ENCODE measurements at places on chromosomes 7 and 10. TPM values are rescaled to one million over a fixed set of nuclear protein-coding genes. Genes with fewer than 3 reads are reported as not detected.

- DNase-seq = no peak
Observed at GRCh38 chr10:86938260-86938659, 19.2 kb downstream of the MMRN2 start.

GRCh38 chr7:4815121-4815520 lies 39.7 kb downstream of the AP5Z1 start:
- no peak for DNase-seq

- DNase-seq = no peak
Observed at GRCh38 chr10:79191951-79192676, 123.3 kb downstream of the ZMIZ1 start.

DNA sequence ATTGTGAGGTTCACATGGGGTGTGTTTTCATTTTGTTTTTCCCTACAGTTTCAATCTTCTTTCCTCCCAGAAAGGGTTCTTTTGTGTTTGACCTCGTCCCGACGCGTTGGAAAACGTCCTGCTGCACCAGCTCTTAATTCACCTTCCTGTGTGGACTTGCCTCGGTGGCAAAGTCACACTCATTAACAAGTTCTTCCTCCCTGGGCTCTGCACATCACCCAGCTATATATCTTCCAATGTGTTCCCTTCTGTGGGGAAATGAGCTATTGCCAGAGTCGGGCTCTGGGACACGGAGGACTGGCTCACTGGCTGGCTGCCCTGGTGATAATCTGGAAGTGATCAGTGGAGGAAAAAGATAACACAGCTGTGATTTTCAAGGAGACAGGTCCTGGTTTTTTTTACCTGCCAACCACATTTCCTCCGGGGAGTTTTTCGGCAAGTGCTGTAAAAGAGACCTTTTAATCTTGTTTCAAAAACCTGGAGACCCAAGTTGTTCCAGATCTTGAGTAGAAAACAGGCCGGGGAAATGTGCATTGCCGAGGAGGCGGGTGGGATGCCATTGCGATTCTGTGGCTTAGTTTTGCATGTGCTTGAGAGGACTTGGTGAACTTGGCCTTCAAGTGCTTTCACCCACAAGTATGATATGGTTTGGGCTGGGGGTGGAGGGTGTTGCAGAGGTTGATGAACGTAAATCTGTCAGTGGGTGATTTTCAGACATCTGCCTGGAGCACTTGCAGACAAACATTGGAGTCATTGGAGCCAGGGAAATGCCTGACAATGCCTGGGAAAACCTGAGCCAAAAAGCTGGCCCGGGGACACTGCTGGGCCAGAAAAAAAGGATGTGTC lies 96.5 kb upstream of the CREB5 start:
- DNase-seq = peak; percentile 44

- no peak for DNase-seq
Observed at GRCh38 chr7:92276460-92276864, 30.7 kb downstream of the ANKIB1 start.

DNA sequence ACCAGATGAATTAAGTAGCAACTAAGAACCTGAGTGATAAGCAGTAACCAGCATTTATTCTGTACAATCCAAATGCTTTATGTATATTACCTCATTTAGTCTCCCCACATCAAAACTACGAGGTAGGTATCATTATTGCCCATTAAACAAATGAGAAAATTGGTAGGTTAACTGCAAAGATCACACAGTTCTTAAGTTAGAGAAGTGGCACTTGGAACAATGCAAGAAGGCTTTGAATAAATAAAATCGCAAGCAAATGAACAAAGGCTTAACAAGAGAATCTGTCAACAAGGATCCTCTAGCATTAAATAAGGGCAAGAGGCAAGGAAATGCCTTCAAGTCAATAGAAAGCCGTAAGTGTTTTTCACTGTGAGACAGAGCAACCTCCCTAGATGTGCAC lies 70.2 kb downstream of the USP6NL start:
- DNase-seq = no peak

GRCh38 chr10:48501226-48501625 lies 103.6 kb downstream of the ARHGAP22 start:
- no peak for DNase-seq

DNA sequence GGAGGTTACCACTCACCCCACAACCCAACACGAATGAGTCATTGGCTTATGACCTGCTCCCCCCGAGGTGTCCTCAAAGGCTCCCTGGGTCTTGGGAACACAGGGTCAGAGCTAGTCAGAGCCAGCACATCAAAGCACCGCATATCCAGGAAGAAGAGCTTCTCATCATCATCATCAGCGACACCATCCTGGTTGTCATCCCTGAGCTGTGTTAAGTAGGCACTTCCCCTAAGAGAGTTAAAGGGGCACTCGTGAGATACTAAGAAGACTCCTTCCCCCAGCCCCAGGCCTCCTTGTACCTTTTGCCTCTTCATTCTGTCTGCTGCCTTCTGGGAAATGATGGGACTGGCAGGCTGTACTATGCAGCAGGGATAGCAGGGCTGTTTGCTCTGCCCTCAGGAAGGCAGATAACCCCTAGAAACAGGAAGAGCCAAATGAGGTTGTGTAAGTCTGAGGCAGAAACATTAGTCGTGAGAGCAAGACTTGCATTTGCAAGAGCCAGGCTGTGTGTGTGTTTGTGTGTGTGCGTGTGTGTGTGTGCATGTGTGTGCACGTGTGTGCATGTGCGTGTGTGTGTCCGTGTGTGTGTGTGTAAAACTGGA lies 11.1 kb upstream of the CPA1 start:
- peak; percentile 89 for DNase-seq

DNA sequence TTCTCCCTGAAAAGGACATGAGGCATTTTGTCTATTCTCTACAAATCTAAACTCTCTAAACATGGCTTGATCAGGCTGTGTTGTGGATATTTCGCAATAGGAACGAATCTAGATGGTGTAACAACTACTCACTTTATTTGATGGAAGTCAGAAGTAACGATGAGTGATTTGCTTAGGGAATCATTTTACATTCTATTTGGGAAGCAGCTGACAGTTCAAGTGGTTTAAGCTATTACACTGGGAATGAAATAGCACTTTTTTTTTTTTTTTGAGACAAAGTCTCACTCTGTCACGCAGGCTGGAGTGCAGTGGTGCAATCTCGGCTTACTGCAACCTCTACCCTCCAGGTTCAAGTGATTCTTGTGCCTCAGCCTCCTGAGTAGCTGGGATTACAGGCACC lies 44.1 kb downstream of the NPY start:
- DNase-seq = no peak

DNA sequence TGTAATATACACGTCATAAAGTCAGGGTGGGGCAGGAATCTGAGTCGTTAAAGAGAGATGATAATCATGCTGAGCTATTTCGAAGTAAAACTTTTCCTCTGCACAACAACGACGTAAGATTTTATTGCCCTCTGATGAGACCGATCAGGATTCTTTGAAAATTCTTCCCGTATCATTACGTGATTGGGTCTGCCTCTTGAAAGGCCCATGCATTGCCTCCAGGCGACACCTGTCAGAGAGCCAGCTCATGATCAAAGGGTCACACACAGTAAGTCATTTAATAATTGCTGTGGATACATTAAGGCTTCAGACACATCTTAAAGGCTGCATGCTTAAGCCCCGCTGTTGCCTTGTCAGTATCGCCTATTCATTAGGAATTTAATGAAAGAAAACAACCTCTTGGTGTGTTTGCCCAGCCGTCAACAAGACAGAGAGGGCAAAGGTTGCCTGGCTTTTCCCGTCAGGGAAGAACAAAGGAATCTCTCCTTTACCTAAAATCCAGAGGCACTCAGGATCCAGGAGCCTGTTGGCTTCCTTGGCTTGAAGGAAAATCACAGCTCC lies 189.0 kb upstream of the SH2B2 start:
- peak; percentile 92 for DNase-seq

DNA sequence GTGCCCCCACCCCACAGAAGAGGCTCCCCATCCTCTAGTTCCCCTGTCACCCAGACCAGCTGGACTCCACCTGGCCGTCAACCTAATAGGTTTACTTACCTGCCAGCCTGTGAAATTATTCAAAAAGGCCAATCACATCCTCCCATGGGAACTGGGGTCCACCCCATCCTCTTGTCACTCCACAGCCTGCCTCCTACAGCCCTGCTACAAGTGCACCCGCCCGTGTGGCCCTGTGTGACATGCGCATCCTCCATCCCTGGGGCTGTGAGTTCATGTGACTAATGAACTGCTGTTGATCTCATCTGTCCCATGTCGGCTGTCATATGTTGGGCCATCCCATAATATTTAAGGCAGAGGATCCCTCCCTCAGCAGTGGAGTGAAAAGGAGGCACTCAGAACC lies 39.4 kb downstream of the AOC1 start:
- no peak for DNase-seq

GRCh38 chr7:71184136-71184535 lies 52.2 kb downstream of the GALNT17 start:
- no peak for DNase-seq

GRCh38 chr10:80154978-80155695 lies 22.6 kb downstream of the PLAC9 start:
- peak; percentile 83 for DNase-seq

- no peak for DNase-seq
Observed at GRCh38 chr7:44787762-44788161, 8.7 kb upstream of the PPIA start.

- DNase-seq = peak; percentile 80
Observed at GRCh38 chr7:1175967-1176851, 16.2 kb upstream of the ZFAND2A start.

DNA sequence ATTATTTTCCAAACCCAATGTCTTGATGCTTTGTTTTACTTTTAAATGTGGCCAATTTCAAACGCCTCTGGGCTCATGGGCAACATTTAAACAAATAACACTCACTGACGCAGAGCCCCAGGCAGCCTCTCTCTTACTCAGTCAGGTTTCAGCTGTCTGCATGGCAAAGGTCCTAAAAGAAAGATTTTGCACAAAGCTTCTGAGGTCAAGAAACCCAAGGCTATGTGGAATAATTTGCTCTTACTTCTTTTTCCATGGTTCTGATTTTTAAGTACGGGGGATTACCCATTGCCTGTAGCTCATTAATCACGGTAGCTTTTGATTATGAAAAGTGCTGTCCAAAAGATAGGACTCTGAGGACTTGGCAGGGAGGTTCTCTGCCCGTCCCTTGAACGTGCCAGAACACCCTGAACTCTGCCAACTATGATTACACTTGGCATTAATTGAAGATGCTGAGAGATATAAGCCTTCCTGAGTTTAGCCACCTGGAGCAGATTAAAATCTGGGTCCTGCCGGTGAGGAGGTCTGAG lies 14.1 kb upstream of the MSRB2 start:
- DNase-seq = no peak

- no peak for DNase-seq
Observed at GRCh38 chr7:151244841-151245346, 3.6 kb downstream of the SMARCD3 start.

DNA sequence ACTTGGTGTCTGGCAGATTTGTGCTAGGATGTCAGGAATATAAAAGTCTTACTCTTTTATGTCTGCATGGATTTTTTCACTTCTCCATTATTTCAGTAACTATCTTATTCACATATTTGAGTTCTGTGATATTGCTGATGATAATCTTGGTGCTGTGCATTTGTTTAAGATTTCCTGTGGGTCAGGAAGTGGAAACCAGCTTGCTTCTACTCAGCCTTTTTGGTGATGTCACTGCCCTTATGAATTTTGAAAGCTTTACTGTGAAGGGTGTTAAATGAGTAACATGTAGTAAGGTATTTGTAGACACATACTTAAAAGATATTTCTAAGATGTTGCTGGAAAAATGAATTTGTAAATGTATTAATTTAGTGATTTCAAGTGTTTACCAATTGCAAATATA lies 69.5 kb upstream of the VOPP1 start:
- no peak for DNase-seq

DNA sequence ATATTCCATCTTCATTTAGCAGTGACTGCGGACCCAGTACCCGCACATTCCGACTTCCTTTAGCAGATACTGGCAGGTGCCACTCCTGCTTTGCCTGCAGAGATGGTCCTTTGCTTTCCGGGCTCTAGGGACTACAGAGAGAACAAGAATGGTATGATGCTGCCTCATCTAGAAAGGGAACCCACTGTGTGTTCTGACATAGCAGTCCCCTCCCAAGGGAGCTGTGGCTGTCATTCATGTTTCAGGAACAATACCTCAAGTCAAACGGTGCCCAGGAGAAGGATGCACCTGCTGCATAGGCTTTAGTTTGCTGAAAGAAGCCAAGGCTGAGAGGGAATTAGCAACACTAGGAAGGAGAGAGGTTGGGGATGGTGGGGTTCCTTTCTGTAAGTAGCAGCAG lies 15.9 kb upstream of the TMEM72 start:
- no peak for DNase-seq

GRCh38 chr7:123319911-123320310 lies 120.1 kb upstream of the SLC13A1 start:
- no peak for DNase-seq

DNA sequence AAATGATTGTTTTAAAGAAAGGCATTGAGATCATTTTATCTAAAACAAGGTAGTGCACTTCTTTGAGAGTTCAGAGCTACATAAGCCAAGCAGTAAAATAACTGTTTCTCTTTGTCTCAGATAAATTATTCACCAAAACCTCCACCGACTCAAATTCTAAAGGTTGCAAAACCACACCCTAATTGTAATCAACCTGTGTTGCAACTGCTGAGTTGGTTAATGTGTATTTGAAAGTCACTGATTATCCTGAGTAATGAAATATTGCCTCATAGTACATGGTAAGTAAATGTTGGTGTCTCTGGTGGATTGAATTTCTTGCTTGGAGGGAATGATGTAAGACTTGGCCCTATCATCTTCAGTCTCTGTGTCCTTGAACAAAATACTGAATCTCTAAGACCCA lies 35.9 kb upstream of the CYP2C9 start:
- no peak for DNase-seq

Gene SPDYE11
- total RNA-seq = not detected

Gene FAM25A
- total RNA-seq = not detected

Gene AGK
- 43.2 TPM for total RNA-seq

Gene CFAP43
- total RNA-seq = under 0.01 TPM

Gene HPS1
- total RNA-seq = 43.2 TPM

Gene NPSR1
- total RNA-seq = not detected

Gene PIK3AP1
- not detected for total RNA-seq
